ENCODE measurements at places on chromosomes 5 and 9. TPM values are rescaled to one million over a fixed set of nuclear protein-coding genes. Genes with fewer than 3 reads are reported as not detected.

Gene NME5
- total RNA-seq: 3.1 TPM

- DNase-seq: no peak
Measured at GRCh38 chr9:131997779-131998178, 81.9 kb downstream of the MED27 start.

GRCh38 chr5:116305899-116306298 is 221.1 kb downstream of the COMMD10 start:
- DNase-seq: no peak

DNA sequence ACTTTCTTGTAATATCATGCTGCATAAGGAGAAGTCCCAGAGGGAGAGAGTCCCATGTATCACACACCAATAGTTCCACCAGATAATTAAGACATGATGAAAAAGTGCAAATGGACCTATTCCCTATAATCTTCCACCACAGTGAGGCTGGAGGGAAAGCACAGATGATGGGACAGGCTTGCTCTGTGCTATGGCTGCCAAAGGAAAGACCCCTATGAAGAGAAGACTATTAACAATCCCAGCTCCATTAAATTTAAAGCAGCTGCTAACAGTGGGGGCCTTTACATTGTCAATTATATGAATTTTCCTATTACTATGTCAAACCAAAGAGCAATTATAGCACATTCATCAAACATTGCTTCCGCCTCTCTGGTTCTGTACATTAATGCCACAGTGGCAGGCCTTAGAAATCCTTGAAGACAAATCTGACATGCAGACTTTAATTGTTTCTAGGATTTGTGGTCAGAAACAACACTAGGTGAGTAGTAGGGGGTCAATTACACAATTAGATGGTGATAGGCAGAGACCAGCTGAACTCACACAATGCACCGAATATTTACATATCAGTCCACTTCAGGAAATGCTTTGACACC is 551.3 kb downstream of the TLE1 start:
- no peak for DNase-seq

DNA sequence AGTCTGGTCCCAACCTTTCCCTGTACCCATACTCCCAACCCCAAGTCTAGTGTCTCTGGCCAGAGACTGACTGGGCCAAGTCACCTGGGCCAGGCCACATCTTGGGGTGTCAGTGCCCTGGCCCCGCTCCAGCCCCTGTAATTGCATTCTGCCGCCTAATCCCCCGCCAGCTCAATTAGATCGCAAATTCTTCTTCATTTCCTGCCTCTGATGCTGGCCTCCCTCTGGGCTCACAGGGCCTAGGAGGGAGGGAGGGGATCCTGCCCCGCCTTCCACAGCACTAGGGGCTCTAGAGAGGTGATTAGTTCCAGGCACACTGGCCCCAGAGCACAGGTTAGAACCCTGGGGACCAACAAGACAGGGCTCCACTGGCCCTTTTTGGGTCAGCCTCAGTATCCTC is 5.5 kb downstream of the CXXC5 start:
- DNase-seq: no peak
